ENCODE measurements at places on chromosomes 6 and 20. TPM values are rescaled to one million over a fixed set of nuclear protein-coding genes. Genes with fewer than 3 reads are reported as not detected.

BANF2 gene
- not detected for polyA plus RNA-seq

DNA sequence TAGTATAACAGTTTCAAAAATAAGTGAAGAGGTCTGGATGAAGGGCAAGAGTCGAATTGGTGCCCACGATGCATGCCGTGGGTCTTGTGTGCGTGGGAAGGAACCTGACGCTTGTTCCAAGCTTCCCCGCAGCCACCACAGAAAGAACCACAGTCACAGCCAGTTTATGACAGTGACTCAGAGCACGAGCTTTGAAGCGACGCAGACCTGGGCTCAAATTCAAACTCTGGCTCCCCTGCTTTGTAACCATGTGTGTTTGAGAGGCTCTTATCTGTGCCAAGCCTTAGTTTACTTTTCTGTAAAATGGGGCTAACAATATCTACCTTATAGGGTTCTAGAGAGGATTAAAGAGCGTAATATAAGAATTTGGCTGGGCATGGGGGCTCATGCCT is 65.5 kb downstream of the SYNJ2 start:
- DNase-seq: peak; percentile 59

DNA sequence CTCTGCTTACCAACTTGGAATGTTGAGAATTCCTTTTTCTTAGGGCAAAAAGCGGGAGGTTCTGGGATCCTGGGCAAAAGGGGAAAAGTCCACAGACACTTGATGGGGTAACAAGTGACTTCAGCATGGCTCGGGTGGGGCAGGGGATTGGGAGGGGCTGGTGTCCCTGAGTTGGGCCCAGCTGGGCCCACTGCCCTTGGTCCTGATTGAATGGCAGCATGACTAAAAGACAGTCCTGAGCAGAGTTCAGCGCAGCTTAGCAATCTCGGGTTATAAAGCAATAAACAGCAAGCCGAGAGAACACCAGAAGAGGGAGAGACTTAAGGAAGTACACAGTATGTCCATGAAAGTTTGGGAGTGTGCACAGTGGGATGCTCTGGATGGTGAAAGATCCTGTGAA is 5.6 kb downstream of the PPP2R5D start:
- DNase-seq: no peak

- peak; percentile 1 for DNase-seq
These were observed 730.5 kb upstream of the MAP3K7 start for GRCh38 chr6:91317247-91317835.

DNA sequence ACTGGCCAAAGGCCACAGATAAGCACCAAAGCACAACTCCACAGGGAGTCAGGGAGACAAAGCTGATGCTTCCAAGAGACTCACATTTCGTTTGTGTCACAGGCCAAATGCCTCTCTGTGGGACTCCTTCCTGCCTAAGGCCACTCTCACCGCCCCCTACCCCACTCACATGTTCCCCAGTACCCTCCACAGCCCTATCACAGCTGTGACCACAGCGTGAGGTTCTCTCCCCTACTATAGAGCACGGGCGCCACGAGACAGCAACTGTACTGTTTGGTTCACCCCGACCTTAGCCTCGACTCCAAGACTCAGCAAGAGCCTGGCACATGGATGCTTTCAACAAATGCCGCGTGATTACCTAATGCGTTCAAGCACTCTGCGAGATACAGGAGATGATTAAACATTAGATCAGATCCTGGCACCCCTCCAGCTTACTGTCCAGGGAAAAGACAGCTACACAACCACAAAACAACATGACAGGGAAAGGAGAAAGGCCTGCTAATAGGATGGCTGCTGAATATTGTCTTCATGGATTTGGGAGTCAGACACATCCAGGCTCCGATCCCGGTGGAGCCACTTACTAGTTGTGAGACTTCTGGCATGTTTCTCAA is 105.5 kb downstream of the AGPAT4 start:
- peak; percentile 99 for DNase-seq

DNA sequence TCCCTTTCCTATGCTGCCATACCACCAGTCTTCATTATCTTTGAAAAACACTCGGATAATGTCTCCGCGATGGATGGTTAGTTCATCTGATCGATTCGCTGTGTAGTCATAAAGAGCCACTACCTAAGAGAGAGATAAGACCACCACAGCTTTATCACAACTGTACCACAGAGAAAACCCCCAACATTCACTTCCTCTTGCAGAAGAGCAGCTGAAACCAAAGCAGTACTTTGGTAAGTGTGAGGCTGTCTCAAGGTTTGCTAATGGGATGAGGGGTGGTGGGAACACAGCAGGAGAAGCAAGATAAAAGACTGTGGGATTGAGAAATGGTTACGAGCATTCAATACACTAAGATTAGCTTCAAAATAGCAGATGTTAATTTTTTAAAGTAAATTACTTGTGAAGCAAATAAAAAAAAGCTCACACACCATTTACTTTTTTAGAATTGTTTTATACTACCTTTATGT is 142.1 kb downstream of the MYB start:
- DNase-seq: no peak

- no peak for DNase-seq
These were observed 749 bp downstream of the FRK start for GRCh38 chr6:116059713-116060571.

- DNase-seq: no peak
These were observed 123.2 kb upstream of the TMEM170B start for GRCh38 chr6:11414176-11414963.

DNA sequence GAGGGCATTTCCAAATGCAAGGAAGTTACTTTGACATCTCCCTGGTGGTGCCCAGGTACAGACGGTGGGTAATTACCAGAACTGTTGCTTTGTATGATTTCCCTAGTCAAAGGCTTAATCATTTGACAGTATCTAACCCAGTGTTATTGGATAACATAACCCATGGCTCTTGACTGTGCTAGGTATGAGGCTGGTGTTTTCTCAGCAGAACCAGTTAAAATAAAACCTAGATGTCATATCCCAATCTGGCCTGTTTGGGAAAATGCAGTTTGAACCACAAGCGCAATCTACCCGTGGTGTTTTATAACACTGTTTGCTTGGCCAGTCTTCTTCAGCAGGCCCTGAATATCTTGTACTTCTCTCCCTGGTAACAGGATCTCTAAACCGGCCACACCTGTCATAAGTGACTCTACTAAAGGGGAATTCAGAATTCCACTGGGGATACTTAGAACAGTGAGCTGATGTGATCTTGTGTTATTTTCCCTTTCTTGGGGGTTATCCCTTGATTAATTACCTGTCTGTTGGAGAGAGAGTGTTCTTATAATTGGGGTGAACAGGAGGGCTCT is 32.8 kb downstream of the PPP1R14C start:
- DNase-seq: no peak

- DNase-seq: no peak
These were observed 142.5 kb upstream of the HDDC2 start for GRCh38 chr6:125444006-125444923.

DNA sequence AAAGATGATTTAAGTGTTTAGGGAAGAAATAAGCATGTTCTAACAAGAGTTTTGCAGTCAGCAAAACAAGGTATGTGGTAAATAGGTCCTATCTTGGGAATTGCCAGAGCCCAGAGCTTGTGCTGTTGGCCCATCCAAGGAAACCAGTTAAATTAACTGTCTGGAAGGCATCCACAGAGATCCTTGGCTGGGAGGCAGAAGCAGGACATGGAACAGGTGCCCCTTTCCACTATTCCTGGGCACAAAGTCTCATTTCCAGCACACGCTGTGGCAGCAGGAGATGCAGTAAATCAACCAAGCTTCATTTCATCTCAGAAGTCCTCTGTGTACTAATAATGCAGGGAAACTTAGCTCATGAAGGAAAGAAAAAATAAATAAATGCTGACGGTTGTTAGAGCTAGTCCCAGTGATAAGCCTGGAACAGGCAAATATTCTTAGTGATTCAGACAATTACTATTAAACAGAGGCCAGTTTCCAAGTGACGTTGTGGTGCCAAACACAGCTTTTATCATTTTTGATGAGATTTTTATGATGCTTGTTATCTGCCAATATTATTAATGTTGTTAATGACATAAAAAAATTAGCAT is 39.8 kb upstream of the SNAP25 start:
- peak; percentile 55 for DNase-seq
